ENCODE measurements at places on chromosomes 5 and 9. TPM values are rescaled to one million over a fixed set of nuclear protein-coding genes. Genes with fewer than 3 reads are reported as not detected.

DNA sequence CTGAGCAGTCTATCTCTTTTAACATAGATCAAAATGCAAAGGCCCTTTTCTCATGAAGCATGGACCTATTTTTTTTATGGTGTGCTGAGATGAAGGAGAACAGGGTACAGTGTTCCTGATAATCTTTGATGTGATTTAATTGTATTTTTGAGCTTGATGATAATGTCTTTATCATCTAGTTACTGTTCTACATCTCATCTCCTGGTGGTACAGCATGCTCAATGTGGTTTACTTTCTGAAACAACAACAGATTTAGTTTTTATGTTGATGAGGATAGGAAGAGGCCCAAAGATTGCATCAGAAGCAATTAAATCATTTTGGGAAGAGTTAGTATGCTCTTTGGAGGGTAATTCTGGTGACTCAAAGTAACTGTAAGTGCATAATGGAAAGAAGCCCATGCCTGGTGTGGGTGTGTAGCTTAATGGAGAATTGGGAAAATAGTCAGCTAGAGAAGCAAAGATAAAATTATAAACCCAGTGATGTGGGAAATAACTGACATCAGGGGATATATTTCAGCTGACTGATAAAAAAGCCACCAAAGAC lies 123.0 kb upstream of the KCNN2 start:
- no peak overlapping the region for H3K4me3 ChIP-seq
- no peak for DNase-seq
- H3K27me3 ChIP-seq: no peaks in the 10 kb centered on the region

DNA sequence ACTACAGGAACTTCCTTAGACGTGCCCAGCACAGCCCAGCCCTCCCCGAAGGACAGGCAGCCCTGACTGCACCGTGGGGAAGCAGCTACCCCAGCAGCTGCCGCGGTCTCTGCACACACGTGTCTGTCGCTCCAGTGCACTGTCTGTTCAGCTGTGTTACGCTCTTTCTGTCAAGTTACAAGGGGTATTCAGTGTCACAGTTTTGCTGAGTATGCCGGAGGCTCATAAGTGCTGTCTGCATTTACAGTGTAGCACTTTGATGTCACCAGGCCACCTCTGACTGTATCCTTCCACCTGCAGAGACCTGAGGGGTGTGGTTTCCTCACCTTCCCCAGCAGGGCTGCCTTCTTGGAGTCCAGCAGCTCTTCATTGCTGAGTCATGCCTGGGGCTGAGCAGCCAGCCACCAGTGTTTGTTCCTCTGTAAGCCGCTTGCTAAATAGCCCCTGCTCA lies 126.8 kb downstream of the EHMT1 start:
- H3K27me3 ChIP-seq: no peaks in the 10 kb centered on the region
- DNase-seq: no peak
- no peaks in the 10 kb centered on the region for H3K4me1 ChIP-seq
- H3K4me3 ChIP-seq: no peak overlapping the region
- no peak overlapping the region for H3K27ac ChIP-seq

GRCh38 chr9:125258160-125258785 lies 3.4 kb upstream of the GAPVD1 start:
- no peaks in the 10 kb centered on the region for H3K27me3 ChIP-seq
- H3K27ac ChIP-seq: no peak overlapping the region
- H3K4me3 ChIP-seq: no peak overlapping the region
- H3K4me1 ChIP-seq: no peaks in the 10 kb centered on the region
- no peaks in the 10 kb centered on the region for H3K36me3 ChIP-seq

GRCh38 chr9:134731497-134732391 lies 90.1 kb downstream of the COL5A1 start:
- H3K36me3 ChIP-seq: no peaks in the 10 kb centered on the region
- no peak overlapping the region for H3K27ac ChIP-seq
- H3K4me1 ChIP-seq: no peaks in the 10 kb centered on the region
- H3K4me3 ChIP-seq: no peak overlapping the region
- no peak for DNase-seq

DNA sequence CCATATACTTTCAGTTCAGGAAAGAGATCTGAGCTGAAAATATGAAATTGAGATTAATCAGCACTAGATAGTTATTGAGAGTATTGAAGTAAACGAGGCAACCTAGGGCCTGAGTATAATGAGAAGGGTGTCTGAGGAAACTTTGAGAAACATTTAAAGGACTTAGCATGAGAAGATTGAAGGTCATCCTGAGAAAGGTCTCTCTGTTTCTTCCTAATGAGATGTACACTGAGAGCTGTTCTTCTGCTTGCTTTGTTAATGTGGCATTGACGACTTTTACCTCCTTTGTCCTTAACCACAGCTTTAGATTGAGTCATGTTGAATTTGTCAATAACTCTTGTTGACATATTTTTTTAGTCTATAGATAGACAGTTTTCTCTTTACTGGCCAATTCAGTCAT lies 145.1 kb upstream of the ACTBL2 start:
- DNase-seq: no peak
- H3K27me3 ChIP-seq: no peaks in the 10 kb centered on the region
- no peak overlapping the region for H3K4me3 ChIP-seq
- no peaks in the 10 kb centered on the region for H3K4me1 ChIP-seq
- no peak overlapping the region for H3K27ac ChIP-seq

GRCh38 chr9:20353524-20353923 lies 268.8 kb downstream of the MLLT3 start:
- DNase-seq: no peak
- no peaks in the 10 kb centered on the region for H3K27me3 ChIP-seq
- no peaks in the 10 kb centered on the region for H3K36me3 ChIP-seq
- no peak overlapping the region for H3K4me3 ChIP-seq

DNA sequence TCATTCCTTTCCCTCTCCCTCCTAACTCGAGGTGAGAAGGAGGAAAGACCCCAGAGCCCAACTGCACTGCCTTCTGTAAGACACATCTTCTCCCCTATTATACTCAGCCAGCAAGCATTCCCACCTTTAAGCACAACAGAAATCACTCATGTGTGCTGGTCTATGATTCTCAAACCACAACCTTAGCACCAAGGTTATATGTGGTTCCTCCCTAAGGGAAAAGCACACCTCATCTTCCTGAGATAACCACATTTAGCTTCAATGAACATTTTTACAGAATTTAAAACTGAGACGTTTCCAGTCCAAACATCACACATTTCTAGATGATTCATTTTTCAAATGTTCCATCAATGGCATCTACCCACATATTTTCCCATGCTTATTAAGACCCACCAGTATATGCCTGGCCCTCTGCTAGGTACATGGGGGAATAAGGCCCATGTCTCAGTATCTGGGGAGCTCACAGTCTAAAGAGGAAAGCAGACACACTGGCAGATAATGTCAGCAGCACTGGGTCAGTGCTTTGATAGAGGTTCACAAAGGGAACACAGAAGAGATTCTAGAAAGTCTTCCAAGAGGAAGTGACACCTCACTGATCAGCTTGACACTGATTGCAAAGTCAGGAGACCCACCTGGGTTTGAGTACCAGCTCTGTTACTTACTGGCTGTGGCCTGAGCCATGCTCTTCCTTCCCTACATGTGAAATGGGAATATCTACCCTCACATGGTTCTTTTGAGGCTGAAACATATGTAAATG lies 245.4 kb downstream of the DENND1A start:
- no peak overlapping the region for H3K4me3 ChIP-seq
- no peaks in the 10 kb centered on the region for H3K4me1 ChIP-seq
- H3K36me3 ChIP-seq: no peaks in the 10 kb centered on the region
- DNase-seq: no peak
- H3K27me3 ChIP-seq: no peaks in the 10 kb centered on the region
- H3K27ac ChIP-seq: no peak overlapping the region

- H3K4me1 ChIP-seq: no peaks in the 10 kb centered on the region
- DNase-seq: no peak
- H3K4me3 ChIP-seq: no peak overlapping the region
Observed at GRCh38 chr9:80934095-80934494, 755.3 kb downstream of the TLE1 start.

- no peak overlapping the region for H3K4me3 ChIP-seq
- H3K27ac ChIP-seq: no peak overlapping the region
- no peaks in the 10 kb centered on the region for H3K4me1 ChIP-seq
- H3K27me3 ChIP-seq: no peaks in the 10 kb centered on the region
- no peaks in the 10 kb centered on the region for H3K36me3 ChIP-seq
- DNase-seq: no peak
Observed at GRCh38 chr9:72733895-72734294, 212.5 kb downstream of the TMC1 start.

GRCh38 chr5:65209341-65209740 lies 272.4 kb downstream of the ADAMTS6 start:
- no peak for DNase-seq
- no peaks in the 10 kb centered on the region for H3K27me3 ChIP-seq
- no peaks in the 10 kb centered on the region for H3K36me3 ChIP-seq
- no peak overlapping the region for H3K4me3 ChIP-seq

- DNase-seq: no peak
- H3K4me1 ChIP-seq: no peaks in the 10 kb centered on the region
- H3K36me3 ChIP-seq: no peaks in the 10 kb centered on the region
Observed at GRCh38 chr5:31754741-31755675, 116.1 kb downstream of the PDZD2 start.

DNA sequence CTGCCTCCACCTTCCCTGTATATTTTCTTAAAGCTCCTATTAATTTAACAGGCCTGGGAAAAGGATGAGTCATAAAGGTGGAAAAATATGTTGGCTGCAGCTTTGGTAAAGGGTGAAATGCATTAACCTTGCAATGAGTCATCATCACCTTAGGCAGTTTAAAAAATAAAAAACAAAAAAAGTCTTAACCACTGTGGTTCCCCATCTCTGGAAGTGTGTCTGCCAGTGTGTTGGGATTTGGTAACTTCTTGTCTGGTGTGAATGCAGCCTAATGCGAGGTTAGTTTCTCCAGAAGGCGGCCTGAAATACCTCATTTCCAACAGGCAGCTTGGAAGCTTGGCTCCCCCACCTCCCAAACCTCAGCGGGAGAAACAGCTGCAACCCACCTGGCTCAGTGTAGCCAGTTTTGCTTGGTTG lies 265.3 kb upstream of the GAS1 start:
- no peak overlapping the region for H3K4me3 ChIP-seq
- H3K36me3 ChIP-seq: no peaks in the 10 kb centered on the region
- H3K27me3 ChIP-seq: no peaks in the 10 kb centered on the region
- no peaks in the 10 kb centered on the region for H3K4me1 ChIP-seq
- H3K27ac ChIP-seq: no peak overlapping the region

GRCh38 chr5:139848508-139849100 lies 53.0 kb downstream of the PSD2 start:
- peak overlapping the region; percentile 68 for H3K4me3 ChIP-seq
- H3K36me3 ChIP-seq: no peaks in the 10 kb centered on the region
- H3K4me1 ChIP-seq: no peaks in the 10 kb centered on the region

DNA sequence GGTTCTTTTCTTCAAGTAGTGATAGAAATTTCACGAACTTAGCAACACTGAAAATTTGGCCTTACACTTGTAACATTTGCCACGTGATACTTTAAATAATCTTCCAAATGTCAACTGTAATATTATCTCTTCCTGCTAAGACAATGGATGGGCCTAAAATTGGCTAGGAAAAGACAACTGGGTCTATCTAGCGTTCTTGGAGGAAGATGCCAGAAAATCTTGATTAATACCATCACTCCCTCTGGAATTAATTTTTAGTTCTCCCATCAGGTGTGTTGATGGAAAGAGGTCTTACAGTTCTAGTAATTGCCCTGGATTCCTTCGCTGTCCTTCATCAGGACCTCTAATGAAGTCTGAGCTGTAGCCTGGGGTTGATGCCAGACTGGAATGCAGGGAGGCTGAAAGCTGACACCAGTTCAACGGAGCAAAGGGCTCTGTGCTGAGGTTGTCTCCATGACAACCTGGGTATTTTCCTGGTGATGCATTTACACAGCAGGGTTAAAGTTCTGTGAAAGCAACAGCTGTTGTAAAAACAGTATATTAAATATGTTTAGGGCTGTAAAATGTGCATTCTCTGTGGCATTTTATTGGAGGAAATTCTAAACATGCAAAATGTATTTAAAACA lies 92.3 kb downstream of the GAS1 start:
- DNase-seq: no peak
- H3K4me1 ChIP-seq: no peaks in the 10 kb centered on the region
- no peak overlapping the region for H3K27ac ChIP-seq
- no peaks in the 10 kb centered on the region for H3K36me3 ChIP-seq
- H3K27me3 ChIP-seq: no peaks in the 10 kb centered on the region

DNA sequence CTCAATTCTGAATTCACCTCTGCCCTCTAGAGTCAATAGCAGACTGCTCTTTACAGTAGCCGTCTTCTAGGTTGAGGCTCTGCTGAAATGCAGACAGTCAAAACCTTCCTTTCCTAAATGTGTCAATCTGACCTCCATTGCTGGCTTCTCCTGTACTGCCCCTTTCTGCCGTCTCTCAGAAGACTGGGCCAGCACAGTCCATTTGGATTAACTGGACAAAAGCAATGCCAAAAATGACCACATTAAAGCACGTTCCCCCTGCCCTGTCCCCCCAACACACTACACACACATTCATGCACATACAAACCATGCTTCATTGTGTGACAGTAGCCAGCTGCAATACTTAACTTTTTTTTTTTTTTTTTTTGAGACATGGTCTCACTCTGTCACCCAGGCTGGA lies 130.2 kb upstream of the LIFR start:
- no peaks in the 10 kb centered on the region for H3K27me3 ChIP-seq
- no peak overlapping the region for H3K27ac ChIP-seq
- no peaks in the 10 kb centered on the region for H3K36me3 ChIP-seq

GRCh38 chr5:71537687-71538086 lies 49.5 kb upstream of the MCCC2 start:
- H3K27me3 ChIP-seq: no peaks in the 10 kb centered on the region
- H3K4me3 ChIP-seq: no peak overlapping the region
- H3K4me1 ChIP-seq: no peaks in the 10 kb centered on the region

- no peaks in the 10 kb centered on the region for H3K27me3 ChIP-seq
- H3K36me3 ChIP-seq: no peaks in the 10 kb centered on the region
- H3K27ac ChIP-seq: no peak overlapping the region
- no peaks in the 10 kb centered on the region for H3K4me1 ChIP-seq
- no peak overlapping the region for H3K4me3 ChIP-seq
Observed at GRCh38 chr5:77632526-77633206, 5.8 kb downstream of the OTP start.

GRCh38 chr9:83956086-83956435 lies 24.0 kb downstream of the HNRNPK start:
- H3K27ac ChIP-seq: peak overlapping the region; percentile 65
- H3K36me3 ChIP-seq: no peaks in the 10 kb centered on the region
- peak overlapping the region; percentile 43 for H3K4me3 ChIP-seq
- DNase-seq: peak; percentile 80

LCN1 gene
- total RNA-seq: not detected

FRRS1L gene
- 0.29 TPM for total RNA-seq

SMIM33 gene
- total RNA-seq: not detected

SLC45A2 gene
- total RNA-seq: 0.36 TPM

MELK gene
- 0.39 TPM for total RNA-seq

VDAC1 gene
- total RNA-seq: 92.4 TPM

DEPDC1B gene
- 1.3 TPM for total RNA-seq
